ENCODE measurements at places on chromosomes 5 and 9.

DNA sequence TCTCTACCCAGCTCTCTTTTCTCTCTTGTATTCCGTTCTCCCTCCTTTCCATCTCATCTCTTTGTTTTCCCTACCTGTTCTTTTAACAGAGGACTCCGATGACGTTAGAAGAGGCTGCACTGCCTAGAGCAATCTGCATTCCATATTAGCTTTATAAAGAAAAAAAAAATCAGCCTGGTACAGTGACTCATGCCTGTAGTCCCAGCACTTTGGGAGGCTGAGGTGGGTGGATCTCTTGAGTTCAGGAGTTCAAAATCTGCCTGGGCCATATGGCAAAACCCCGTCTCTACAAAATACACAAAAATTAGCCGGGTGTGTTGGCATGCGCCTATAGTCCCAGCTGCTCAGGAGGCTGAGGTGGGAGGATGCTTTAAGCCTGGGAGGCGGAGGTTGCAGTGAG is 49.0 kb downstream of the DAPK1 start:
- DNase-seq, result no peak

- DNase-seq, result no peak
Observed at GRCh38 chr5:75366787-75367186, 29.8 kb downstream of the HMGCR start.

DNA sequence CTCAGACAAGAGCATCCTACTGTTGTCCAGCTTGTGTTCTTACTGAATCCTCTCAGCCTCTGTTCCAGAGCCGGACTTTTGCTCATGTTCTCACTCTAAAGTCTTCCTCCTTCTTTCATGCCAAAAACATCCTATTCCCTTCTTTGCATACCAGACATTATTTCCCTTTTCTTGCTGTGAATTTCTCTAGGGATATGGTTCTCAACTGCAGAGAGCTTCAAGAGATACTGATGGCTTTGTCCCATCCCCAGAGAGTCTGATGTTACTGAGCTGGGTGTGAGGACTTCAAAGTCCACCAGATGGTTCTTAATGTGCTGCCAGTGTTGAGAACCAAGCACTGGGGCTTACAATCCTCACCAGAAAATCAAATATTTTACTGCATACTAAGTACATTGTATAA is 98.6 kb upstream of the FER start:
- no peak for DNase-seq

GRCh38 chr5:80097451-80097850 is 62.3 kb downstream of the THBS4 start:
- no peak for DNase-seq

GRCh38 chr5:82046276-82046647 is 74.4 kb downstream of the ATG10 start:
- DNase-seq, result no peak

DNA sequence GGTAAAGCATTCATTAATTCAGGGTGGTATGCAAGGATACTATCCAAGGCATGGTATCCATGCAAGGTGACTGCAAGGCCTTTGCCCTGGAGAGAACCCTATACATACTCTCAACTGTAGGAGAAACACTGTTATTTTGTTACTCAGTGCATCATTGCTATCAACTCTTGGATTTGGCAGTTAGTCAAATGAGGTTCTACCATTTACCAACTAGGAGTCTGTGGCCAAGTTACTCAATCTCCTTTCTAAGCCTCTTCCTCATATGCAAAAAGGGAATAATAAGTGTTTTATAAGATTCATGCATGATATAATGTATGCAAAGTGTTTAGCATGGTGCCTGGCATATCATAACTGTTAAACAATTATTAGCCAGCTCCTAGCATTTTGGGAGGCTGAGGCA is 4.0 kb downstream of the PCDHGC3 start:
- no peak for DNase-seq

GRCh38 chr9:74803376-74804017 is 84.2 kb downstream of the TRPM6 start:
- DNase-seq, result no peak

DNA sequence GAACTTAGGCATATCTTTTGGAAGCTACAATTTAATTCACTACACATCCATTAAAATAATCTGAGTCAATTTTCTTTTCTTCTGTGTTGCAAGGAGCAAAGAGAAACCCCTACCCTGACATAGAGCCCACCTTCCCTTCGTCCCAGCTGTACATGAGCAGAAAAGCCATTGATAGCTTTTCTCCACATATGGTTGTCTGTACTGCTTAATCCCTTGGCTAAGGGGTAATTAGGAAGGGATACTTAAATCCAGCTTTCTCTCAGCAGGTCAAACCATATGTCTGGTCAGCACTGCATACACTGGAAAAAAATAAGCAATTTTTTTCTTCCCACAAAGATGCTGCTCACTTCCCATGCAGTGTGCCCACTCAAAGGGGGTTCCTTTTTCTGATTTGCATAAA is 94.7 kb upstream of the RAD23B start:
- DNase-seq, result no peak

Data from activated CD8-positive, alpha-beta T cell treated with anti-CD3 and anti-CD28 coated beads for 36 hours (primary cell).